Spleen (tissue), 13 donors: ENCODE measurements at places on chromosomes 16 and 17. TPM values are rescaled to one million over a fixed set of nuclear protein-coding genes. Genes with fewer than 3 reads are reported as not detected.

SPATA22 gene
- total RNA-seq, result 0.54 TPM

DNA sequence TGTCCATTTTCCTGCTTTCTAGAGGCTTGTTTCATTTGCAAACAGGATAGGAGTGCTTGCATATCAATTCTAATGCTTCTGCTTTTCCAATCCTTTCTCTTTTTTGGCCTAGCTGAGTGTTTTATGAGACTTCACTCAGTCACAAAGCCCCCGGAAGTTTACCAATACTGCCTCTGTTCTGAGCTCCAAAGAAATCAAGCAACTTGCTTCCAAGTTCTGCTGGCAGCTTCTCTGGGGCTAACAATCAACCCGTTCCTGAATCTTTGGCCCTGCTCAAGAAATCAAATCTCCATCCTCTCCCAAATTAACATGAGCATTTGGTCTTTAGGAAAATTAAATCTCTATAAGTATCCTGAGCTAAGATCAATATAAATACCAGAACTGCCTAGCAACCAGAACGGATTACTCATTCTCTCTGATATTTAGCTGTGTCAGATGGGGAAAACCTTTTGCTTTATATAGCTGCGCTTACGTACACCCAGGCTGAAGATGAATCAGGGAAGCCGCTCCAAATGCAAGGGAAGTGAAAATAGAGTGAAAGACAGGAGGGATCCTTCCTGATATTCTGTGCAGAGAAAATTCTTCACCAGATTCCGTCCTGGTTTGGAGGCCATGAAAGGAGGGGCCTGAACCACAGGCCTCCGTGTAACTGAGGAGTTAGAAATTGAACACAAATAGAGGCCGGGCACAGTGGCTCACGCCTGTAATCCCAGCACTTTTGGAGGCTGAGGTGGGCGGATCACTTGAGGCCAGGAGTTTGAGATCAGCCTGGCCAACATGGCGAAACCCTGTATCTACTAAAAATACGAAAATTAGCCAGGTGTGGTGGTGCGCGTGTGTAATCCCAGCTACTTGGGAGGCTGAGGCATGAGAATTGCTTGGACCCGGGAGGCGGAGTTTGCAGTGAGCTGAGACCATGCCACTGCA is 23.3 kb upstream of the GRB2 start:
- no peak for DNase-seq

DNA sequence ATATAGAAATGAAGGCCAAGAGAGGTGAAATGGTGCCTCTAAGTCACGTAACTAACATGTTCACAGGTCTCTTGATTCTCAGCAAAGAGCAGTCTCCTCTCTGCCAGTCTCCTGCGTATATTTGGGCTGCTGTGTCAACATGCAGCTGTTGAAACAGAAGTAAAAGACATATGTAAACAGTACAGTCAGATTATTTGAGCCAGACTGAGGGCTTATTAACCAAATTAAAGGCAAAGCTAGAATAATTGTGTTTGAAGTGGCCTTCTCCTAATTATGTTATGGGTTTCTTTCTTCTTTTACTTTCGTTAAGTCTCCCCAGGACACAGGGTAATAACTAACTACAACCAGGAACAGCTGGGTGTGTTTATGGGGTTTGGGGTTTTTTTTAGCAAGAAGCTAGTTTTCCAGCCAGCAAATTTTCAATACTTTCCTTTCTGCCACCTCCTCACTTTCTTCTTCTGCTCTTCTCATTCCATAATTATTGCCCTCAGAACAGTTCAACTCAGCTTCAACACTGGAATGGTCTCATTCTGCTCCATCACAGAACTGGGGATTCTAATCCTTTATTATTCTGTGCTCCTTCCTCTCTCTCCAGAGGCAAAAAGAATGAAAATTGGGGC is 18.4 kb downstream of the G6PC1 start:
- no peak for DNase-seq

ABCA8 gene
- total RNA-seq, result 66.6 TPM

CSH1 gene
- not detected for total RNA-seq

- no peak for DNase-seq
Measured at GRCh38 chr17:46972346-46972745, 6.7 kb downstream of the RPRML start.

DNA sequence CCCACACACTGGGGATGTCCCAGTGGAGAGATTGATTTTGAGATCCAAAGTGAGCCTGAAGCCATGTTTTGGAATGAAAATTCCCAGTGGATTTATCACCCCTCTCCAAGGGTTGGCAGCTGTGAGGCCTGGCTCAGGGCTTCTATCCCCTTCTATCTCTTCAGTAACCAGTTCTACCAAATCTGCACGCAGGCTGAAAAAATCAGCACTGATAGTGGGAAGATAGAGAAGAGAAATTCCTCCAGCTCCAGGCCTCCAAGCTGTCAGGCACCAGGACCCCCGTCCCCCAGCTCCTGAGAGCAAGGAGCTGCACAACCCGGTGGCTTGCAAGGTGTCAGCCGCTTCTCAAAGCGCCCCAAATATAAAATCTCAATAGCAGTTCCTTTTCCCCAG is 1.0 kb downstream of the FLOT2 start:
- DNase-seq, result no peak

DNA sequence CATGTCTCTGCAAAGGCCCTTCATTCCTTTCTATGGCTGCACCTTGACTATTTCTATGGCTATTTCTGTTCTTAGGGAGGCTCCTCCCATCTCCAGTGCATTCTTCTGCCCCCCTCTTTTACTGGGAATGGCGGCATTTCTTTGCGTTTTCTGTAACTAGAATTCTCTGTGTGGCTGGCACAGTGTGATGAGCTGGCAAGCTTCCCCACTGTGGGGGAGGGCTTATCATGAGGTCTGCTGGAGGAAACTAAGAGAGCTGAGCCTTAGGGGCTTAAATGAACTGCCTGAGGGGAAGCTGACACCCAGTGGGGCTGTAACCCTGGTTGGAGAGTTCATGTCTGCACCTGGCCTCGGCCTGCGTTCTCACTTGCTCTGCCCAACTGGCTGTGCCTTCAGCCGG is 1.5 kb upstream of the CARD14 start:
- DNase-seq, result no peak

DNA sequence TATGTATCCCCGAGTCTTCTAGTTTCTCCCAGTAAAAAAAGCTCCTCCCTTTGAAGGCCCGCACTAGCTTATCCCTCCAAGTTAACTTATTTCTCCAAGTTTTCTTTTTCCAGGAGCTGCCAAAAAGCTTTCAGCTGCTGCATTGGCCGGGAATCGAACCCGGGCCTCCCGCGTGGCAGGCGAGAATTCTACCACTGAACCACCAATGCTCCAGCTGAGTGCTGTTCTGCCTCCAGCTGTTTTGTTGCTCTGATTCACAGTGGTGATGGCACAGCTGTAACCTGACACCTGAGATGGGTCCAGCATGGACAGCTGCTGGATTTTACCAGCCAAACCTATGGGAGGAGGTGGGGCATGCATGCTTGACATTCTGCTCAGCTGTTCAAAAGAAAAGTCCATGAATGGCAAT is 22.1 kb downstream of the VAC14 start:
- no peak for DNase-seq

CDH13 gene
- 1.5 TPM for total RNA-seq

PRAC1 gene
- total RNA-seq, result not detected

GRCh38 chr17:17325228-17325627 is 22.1 kb downstream of the NT5M start:
- peak; percentile 53 for DNase-seq

RABEP1 gene
- total RNA-seq, result 57.4 TPM

GRCh38 chr16:56352351-56353053 is 72.8 kb downstream of the AMFR start:
- DNase-seq, result peak; percentile 53

- no peak for DNase-seq
Measured at GRCh38 chr17:80783971-80784370, 207.7 kb upstream of the CHMP6 start.

KLHL10 gene
- 2.1 TPM for total RNA-seq

STAT3 gene
- total RNA-seq, result 231 TPM

- no peak for DNase-seq
Measured at GRCh38 chr16:57589374-57589773, 39.1 kb upstream of the ADGRG1 start.

- DNase-seq, result peak; percentile 60
Measured at GRCh38 chr16:85421338-85422195, 191.6 kb upstream of the GSE1 start.

CACNG1 gene
- total RNA-seq, result not detected
